Ascending aorta (tissue), 2 donors: ENCODE measurements at places on chromosomes 5 and 9. TPM values are rescaled to one million over a fixed set of nuclear protein-coding genes. Genes with fewer than 3 reads are reported as not detected.

DNA sequence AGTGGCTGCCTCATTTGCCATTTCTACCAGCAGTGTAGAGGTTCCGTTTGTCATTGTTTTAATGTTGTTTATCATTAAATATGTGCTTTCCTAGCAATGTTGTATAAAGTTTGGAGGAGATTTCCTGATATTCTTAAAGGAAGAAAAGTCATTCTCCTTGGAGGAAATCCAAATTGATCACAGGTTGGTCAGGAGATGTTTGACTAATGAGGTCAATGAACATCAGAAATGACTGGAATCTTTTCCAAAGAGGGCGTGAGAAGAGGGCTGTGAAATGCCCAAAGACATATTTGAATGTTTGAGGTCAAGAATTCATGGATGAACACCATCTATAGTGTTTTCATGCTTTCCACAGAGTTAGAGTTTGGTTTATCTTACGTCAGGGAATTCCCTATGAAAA lies 471.3 kb downstream of the MAT2B start:
- DNase-seq = no peak

DNA sequence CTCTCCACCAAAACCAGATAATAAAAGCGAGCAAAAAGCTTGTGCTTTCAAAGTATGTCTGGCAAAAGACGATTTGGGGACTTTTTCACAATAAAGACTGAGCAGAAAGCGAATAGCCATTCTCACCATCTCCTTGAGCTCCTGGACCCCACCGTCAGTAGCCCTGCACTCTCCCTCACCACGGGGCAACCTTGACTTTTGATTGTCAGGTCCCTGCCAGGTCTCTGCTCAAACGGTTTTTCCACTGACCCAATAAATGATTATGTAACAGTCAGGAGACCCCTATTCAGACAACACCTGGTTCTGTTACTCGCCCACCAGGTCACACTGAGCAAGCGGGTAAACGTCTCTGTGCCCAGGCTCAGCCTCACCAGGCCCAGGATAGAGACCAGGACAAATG lies 131.3 kb downstream of the MVB12B start:
- no peak for DNase-seq

DNA sequence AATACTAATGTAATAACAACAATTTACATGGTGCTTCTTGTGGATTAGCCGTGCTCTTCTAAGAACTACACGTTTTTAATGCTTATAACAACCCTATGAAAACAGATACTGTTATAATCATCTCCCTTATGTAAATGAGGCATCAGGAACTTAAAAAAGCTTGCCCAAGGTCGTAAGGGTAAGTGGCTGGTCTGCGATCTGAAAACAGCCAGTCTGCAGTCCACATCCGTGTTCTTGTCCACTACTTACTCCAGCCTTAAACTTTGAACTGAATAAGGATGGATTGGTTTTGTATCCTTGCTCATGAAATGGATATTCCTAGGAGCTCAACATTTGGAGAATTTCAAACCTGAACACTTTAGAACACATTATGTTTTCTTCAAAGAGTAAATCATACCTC lies 26.7 kb downstream of the PAM start:
- no peak for DNase-seq

The PPP1R26 gene
- 25.5 TPM for total RNA-seq

The SPINK14 gene
- not detected for total RNA-seq
